Stimulated activated naive B cell treated with anti-CD40 and anti-IgM and Interleukin-4, amounts not matched to agents 10 μg/mL and 1 μg/mL and 100 μg/mL, for 72 hours (primary cell): ENCODE measurements at places on chromosomes 11 and 22.

DNA sequence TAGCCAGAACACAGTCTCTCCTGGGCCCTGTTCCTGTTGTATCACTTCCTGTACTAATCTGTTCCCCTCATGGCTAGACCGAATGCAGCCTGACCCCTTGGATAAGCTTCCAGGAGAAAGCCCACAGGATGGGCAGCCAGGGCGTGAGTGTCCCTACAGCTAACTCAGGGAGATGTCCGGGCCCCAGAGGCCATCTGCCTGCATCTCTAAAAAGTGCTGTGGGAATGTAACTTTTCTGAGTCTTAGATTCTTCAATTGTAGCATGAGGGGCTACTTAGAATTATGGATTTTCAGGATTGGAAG lies 7.7 kb upstream of the MALAT1 start:
- DNase-seq: no peak

DNA sequence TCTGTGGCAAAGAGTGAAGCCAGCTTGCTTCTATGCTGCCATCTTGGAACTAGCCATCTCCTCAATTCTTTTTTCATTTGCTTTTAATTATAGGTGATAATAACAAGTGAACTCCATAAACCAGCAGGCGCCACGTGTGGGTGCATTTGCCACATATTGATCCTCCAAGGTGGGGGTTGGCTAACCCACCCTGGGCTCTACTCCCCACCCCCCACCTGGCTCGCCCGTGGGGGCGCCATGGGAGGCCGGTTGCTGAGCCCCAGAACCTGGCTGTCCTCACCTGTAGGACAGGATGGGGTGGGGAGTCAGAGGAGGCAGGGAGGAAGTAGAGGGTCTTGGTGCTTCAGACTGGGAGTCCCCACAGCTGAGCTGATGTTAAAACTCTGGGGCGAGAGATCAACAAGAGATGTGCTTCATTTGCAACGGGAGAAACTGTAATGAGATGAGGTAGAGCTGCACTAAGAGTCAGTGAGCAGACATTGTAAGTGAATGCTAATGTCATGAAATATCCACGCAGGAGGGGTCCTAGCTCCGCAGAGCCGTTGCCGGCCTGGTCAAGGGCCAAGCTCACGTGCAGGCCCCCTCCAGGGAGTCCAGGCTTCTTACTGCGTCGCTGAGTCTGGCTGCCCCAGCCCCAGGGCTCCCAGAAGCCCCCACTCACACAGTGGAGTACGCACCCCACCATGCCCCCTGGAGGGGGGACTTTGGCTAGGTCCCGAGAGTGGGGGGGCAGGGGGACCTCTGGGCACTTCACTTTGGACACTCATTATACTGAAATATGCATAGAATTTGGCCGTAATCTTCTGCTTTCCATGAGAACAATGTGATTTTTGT lies 59.4 kb downstream of the BRD1 start:
- no peak for DNase-seq

DNA sequence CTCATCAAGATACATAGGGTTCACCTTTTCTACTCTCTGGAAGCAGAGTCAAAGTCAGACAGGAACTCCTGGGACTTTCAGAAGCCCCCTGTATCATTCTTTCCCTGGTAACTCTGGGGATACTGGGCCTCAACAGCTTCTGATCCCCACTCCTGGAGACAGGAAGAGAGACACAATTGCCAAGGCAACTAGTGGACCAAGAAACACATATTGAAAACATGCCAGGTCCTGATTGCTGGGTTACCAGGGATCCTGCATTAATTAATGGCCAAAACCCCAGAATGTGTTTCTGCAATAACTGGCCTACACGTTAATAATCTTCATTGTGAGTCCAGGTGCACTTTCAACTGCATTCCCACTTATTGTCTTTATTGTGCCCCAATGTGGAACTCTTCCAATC lies 260.8 kb upstream of the POU2AF2 start:
- DNase-seq: no peak

- no peak for DNase-seq
Measured at GRCh38 chr11:10257478-10257877, 36.5 kb downstream of the SBF2 start.
